ENCODE measurements at places on chromosomes 12 and 14. TPM values are rescaled to one million over a fixed set of nuclear protein-coding genes. Genes with fewer than 3 reads are reported as not detected.

RNASE2 gene
- not detected for total RNA-seq

ARMH4 gene
- total RNA-seq, result 5.8 TPM

DNA sequence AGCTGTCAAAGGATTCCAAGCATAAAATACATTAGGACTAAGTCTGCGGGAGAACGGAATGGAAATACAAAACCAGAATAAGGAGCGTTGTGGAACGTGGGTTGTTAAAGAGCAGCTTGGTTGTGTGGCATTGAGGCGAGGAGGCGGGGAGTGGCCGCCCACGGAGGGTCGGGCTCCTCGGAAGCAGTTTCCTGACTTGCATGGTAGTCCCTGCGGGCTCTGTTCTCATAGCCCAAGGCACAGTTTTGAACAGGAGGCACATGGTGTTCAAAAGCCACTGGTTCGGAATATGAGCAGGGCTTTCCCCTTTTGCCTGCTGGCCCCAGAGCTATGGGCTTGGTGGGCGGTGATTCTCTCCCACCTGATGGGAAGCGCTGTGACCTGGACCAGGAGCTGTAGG is 12.2 kb downstream of the DDX51 start:
- no peak for DNase-seq

DNA sequence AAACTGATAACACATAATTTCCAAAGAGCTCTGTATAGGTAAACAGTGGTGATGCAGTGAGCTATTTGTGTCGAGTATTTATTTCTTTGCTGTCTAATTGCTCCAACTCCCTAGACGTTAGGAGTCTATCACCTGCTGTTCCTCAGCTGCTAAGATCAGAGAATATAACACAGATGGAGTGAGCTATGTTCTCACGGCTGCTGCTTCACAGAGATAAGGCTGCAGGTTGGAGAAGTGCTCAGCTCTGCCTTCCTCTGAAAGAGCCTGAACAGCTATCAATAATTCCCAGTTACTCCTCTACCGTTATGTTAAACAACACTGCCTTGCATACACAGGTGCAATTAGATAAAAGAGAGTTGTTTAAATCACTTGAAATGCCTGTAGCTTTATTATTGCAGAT is 103.2 kb upstream of the MDGA2 start:
- no peak for DNase-seq

DNA sequence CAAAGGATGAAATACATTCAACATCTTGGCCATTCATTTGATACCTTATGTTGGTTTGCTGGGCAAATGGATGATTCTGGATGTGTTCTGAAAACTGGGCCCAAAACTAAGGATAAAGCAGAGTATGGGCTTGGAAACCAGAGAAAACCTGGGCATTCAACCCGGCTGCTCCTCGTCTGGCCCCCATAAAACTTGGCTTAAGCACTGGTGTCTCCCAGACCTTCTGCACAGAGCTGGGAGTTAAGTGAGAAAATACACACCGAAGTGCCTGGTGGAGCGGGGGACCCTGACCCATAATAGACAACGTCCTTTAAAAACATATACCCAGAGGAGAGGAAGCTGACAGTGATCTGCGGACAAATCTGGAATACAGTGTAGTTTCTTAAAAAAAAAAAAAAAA is 112.5 kb downstream of the FOXN3 start:
- DNase-seq, result no peak

GRCh38 chr12:76460807-76461206 is 98.8 kb downstream of the OSBPL8 start:
- no peak for DNase-seq

- DNase-seq, result no peak
These were observed 626.1 kb upstream of the NOVA1 start for GRCh38 chr14:27223906-27224305.

DNA sequence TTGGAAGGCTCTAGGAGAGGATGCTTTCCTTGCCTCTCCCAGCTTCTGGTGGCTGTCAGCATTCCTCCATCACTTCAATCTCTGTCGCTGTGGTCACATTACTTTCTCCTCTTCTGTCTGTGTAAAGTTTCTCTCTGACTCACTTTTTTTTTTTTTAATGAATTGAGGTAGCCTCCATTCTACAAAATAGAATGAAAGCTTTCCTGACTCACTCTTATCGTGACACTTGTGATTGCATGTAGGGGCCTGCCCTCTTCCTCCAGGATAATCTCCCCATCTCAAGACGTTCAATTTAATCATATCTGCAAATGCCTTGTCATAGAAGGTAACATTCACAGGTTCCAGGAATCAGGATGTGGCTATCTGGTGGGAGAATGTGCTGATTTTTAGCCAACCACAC is 153.5 kb upstream of the HMGA2 start:
- no peak for DNase-seq
